ENCODE measurements at places on chromosomes 5 and 9.

GRCh38 chr9:23682891-23683431 is 143.1 kb downstream of the ELAVL2 start:
- DNase-seq, result no peak

GRCh38 chr5:26427281-26427680 is 611.1 kb downstream of the CDH9 start:
- no peak for DNase-seq

DNA sequence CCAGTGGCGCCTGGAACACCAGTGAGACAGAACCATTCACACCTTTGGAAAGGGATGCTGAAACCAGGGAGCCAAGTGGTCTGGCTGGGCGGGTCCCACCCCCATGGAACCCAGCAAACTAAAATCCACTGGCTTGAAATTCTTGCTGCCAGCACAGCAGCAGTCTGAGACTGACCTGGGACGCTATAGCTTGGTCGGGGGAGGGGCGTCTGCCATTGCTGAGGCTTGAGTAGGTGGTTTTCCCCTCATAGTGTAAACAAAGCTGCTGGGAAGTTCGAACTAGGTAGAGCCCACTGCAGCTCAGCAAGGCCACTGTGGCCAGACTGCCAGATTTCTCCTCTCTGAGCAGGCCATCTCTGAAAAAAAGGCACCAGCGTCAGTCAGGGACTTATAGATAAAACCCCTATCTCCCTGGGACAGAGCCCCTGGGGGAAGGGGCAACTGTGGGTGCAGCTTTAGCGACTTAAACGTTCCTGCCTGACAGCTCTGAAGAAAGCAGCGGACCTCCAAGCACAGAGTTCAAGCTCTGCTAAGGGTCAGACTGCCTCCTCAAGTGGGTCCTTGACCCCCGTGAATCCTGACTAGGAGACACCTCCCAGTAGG is 42.0 kb upstream of the FKTN start:
- DNase-seq, result no peak

DNA sequence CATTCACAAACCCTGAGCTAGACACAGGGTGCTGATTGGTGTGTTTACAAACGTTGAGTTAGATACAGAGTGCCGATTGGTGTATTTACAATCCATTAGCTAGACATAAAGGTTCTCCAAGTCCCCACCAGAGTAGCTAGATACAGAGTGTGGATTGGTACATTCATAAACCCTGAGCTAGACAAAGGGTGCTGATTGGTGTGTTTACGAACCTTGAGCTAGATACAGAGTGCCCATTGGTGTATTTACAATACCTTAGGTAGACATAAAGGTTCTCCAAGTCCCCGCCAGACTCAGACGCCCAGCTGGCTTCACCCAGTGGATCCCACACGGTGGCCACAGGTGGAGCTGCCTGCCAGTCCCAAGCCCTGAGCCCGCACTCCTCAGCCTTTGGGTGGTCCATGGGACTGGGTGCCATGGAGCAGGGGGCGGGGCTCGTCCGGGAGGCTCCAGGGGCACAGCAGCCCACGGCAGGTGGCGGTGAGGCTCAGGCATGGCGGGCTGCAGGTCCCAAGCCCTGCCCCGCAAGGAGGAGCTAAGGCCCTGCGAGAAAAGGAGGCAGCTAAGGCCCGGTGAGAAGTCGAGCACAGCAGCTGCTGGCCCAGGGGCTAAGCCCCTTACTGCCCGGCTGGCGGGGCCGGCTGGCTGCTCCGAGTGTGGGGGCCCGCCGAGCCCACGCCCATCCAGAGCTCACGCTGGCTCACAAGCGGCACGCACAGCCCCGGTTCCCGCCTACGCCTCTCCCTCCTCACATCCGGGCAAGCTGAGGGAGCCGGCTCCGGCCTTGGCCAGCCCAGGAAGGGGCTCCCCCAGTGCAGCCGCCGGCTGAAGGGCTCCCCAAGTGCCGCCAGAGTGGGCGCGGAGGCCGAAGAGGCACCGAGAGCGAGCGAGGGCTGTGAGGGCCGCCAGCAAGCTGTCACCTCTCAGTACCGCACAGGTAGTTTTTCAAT is 1039.2 kb upstream of the CDH9 start:
- no peak for DNase-seq
